Psoas muscle (tissue), 8 donors: ENCODE measurements at places on chromosomes 7 and 10. TPM values are rescaled to one million over a fixed set of nuclear protein-coding genes. Genes with fewer than 3 reads are reported as not detected.

GRCh38 chr7:22039670-22040069, 94.0 kb upstream of the CDCA7L start:
- no peak for DNase-seq

- no peak for DNase-seq
These were observed 39.8 kb downstream of the EXOC4 start for GRCh38 chr7:133292631-133293030.

DNA sequence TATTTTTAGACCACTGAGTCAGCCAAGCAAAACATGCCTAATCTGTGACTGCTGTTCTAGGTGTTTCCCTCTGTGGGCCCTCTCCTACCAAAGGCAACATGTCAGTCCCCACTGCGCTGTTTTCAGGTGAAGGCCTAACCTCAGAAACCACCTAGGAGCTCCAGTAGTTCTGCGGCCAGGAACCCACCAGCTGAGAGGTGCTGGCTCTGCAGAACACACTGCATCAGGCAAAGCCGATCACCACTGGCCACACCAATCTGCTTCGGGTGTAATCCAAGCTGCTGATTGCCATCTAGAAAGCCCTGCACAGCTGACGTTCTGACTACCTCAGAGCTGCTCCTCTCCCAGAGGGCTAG, 14.9 kb downstream of the CAMK2G start:
- DNase-seq = no peak

DNA sequence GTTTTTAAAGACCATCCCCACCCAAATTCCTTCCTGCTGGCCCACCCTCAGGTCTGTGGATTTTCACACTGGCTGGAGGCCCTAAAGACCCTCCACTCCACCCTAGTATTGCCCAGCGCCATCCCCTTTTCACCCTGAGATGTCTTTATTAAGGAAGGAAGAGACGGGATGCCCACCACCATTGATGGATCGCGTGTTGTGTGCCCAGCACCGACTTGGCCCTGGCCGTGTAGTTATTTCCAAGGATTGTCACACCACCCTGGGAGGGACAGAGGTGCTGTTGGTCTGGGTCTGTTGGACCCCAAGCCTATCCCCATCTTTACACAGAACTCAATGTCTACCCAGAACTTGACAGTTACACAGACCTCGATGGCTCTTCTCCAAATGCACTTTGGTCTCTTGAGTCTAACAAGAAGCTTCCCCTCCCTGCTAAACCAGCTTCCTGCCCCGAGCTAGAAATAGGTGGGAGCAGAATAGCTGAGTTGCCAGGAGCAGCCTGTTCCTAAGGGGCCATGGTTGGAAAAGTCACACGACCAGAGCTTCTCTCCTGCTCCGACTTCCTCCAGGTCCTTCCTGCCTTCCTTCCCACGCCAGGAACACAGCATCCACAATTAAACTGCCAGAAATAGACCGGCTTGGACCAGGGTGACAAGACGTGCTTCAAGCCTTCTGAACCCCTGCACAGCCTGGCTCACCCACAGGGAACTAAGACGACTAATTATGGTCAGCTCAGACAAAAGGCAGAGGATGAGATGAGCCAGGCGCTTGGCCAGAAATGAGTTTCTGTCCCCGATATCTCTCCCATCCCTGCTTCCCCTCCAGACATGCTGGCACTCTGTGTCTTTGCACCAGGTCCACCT, 139.5 kb upstream of the CHST15 start:
- DNase-seq = no peak

DNA sequence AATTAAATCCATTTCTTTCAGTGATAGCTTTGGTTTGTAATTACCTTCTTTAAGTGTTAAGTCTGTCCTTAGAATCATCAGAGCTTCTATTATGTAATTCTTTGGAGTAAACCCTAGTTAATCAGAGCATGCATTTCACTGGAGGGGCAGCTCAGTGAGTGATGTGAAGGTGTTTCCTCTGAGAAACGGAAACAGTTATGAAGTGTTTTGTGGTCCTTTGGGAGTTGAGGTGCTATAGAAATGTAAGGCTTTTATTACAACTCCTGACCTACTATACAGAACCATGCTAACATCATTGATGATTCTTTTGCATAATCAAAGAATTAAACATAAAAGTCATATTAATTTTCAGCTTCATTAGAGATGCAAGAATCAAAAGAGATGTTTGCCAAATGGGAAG, 141.5 kb downstream of the EXOC4 start:
- DNase-seq = no peak

The FKBP6 gene
- not detected for total RNA-seq

The CTAGE8 gene
- not detected for total RNA-seq

The ABCB1 gene
- total RNA-seq = 0.74 TPM

DNA sequence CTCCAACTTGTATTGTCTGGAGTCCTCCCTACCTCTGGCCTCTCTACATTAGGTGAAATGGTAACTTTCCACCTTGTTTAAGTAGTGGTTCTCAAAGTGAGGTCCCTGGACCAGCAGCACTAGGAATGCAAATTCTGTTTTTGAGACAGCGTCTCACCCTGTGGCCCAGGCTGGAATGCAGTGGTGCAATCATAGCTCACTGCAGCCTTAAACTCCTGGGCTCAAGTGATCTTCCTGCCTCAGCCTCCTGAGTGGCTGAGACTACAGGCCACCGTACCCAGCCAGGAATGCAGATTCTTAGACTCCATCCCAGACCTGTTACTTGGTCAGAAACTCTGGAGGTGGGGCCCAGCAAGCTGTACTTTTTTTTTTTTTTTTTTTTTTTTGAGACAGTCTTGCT, 6.8 kb upstream of the TBL2 start:
- DNase-seq = no peak

The TDRD1 gene
- 0.26 TPM for total RNA-seq

The CFAP43 gene
- 0.04 TPM for total RNA-seq

The RBM20 gene
- total RNA-seq = 28.8 TPM

The POLR2J gene
- total RNA-seq = 68.6 TPM
